Stimulated activated CD4-positive, alpha-beta T cell treated with anti-CD3 and anti-CD28 coated beads, Interleukin-15, amount 100 ng/mL, for 1 hour (primary cell): ENCODE measurements at places on chromosomes 11 and 22.

- no peak for DNase-seq
These were observed 200.2 kb upstream of the MTMR2 start for GRCh38 chr11:96124155-96124554.

DNA sequence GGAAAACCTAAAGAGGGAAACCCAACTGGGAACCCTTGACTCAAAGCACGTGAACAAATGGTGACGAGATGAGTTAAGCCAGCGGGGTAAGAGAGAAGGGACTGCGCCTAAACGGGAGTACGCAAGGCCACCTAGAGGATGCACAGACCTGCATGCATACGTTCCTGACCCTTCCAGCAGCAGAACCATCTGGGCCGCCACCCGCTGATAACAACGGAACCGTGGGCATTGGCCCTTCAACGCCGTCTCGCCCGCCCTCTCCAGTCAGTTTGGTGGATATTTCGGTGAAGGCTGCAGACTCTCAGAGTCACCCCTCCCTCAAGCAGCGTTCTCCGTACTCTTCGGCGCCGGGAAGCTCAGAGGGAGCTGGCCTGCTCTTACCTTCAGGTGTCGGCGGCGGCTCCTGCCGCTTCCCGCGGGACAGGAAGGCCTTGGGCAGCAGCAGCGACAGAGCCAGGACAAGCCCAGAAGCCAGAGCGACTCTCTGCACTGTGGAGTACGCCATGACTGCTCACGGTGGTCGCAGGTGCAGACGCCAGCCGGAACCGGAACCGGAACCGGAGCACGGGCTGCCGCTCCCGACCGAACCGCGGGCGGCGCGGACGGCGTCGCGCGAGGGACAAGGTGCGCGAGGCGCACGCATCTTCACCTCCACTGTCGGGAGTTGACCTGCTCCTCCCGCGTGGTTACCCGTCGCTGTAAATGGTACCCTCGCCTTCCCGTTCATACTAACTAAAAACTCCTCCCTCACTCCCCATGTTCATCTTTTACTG lies at the start of gene RIC3:
RIC3 (minus strand) TSS at position 541 of the 773 bp plus-strand sequence; CDS start at position 505, 36 bp downstream.
- DNase-seq = peak; percentile 21

DNA sequence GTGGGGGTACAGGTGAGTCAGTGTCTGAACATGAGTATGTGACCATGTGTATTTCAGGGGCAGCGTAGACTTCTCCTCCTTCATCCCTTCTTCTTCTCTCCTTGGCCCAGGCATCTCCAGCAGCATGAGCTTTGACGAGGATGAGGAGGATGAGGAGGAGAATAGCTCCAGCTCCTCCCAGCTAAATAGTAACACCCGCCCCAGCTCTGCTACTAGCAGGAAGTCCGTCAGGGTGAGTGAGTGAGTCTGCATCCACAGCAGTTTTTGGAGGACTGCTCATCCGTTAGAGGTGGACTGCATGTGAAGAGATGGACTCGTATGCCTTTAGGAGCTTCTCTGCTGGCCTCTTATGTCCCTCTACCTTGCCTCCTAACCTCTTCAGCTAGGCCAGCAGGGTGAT lies 15.6 kb downstream of the TUB start:
- no peak for DNase-seq

DNA sequence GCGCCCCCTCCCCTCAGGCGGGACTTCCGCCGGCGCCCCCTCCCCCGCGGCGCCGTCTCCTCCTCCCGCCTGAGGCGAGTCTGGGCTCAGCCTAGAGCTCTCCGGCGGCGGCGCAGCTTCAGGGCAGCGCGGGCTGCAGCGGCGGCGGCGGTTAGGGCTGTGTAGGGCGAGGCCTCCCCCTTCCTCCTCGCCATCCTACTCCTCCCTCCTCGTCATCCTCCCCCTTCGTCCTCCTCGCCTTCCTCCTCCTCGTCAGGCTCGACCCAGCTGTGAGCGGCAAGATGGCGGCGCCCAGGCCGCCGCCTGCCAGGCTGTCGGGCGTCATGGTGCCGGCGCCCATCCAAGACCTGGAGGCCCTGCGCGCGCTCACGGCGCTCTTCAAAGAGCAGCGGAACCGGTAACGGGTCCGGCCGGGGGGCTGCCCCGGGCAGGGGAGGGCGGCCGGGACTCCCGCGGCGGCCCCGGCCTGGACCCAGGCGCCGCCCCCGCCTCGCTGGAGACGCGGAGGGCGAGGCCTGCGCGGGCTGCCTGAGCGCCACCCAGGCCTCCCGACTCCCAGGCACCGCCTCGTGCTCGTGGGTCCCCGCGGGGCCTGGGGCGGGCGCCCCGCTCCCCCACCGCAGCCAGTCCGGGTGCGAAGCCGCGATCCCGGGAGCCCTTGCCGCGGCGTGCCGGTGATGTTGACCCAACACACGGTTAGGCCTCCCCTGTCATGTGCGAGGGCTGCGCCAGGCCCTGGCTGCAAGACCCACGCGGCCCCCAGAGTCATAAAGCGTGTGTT lies at the start of gene ATXN10:
ATXN10 (plus strand) TSS at position 52 of the 781 bp plus-strand sequence; CDS start at position 282, 230 bp downstream.
- DNase-seq = peak; percentile 30

DNA sequence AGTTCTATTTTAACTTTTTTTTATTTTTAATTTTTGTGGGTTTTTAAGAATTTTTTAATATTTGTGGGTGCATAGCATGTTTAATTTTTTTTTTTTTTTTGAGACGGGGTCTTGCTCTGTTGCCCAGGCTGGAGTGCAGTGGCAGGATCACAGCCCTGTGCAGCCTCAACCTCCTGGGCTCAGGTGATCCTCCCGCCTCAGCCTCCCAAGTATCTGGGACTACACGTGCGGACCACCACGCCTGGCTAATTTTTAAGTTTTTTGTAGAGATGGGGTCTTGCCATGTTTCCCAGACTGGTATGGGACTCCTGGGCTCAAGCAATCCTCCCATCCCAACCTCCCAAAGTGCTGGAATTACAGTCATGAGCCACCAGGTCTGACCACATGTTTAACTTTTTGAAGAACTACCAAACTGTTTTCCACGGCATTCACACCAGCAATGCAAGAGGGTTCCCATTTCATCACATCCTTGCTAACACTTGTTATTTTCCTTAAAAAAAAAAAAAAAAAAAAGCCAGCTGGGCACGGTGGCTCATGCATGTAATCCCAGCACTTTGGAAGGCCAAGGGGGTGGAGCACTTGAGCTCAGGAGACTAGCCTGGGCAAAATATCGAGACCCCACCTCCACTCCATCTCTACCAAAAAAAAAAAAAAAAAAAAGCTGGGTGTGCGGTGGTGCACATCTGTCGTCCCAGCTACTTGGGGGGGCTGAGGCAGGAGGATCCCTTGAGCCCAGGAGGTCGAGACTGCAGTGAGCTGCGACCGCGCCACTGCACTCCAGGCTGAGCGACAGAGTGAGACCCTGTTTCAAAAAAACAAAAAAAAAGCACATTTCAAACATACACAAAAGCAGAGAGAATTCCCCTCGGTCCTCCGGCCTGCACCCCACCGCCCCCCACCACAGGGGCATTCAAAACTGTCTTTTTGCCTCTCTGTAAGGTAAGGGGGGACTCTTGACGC lies 16.7 kb upstream of the TXNRD2 start:
- DNase-seq = no peak

- no peak for DNase-seq
These were observed 58.6 kb downstream of the UVRAG start for GRCh38 chr11:75873417-75874221.

GRCh38 chr11:68411501-68411991 lies 49.0 kb upstream of the PPP6R3 start:
- no peak for DNase-seq

DNA sequence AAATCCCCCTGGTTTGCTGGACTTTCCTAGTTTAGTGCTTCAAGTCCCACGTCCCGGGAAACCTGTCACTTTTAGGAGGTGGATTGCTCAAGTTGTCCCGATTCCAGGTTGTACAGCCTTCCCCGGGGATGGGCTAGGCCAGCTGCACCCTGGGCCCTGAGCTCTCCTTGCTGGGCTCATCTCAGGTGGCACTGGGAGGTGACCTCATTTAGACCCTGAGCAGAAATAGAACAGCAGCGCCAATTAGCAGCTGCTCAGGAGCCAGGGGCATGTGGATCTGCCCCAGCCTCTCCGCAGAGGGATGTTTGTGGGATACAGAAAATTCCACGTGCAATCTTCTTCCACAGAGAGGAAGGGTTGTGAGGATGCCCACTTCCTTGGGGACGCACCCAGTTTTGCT lies 9.6 kb upstream of the CERK start:
- DNase-seq = no peak

DNA sequence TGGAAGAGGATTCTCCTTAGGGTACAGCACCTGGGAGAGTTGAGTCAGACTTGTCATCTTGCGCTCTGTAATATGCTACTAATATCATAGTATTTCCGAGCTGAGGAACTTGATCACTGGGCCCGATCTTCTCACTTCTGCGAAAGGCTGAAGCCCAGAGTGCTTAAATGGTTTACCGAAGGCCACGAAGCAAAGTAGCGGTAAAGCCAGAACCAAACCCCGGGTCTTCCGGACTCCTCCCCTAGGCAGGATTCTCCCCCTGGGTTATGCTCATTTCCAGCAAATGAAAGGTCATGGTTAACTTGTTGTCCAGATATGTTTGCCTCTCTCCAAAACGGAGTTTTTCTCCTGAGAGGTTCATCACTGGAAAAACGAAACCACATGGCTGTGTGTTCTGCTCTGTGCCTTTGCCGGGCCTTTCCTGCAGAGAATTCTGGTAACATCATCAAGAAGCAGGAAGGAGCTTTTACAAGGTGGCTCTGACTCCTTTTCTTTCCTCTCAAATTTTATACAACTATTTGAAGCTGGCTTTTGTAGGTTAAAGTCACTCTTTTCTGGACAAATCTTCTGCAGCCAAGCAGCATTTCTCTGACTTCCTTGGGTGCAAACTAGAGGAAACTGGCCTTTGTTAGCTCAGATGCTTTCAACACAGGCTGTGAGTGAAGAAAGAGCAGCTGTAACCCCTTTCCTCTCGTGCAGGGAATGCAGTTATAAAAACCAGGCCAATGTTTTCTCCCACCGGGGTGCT lies 35.5 kb downstream of the UBASH3B start:
- no peak for DNase-seq

DNA sequence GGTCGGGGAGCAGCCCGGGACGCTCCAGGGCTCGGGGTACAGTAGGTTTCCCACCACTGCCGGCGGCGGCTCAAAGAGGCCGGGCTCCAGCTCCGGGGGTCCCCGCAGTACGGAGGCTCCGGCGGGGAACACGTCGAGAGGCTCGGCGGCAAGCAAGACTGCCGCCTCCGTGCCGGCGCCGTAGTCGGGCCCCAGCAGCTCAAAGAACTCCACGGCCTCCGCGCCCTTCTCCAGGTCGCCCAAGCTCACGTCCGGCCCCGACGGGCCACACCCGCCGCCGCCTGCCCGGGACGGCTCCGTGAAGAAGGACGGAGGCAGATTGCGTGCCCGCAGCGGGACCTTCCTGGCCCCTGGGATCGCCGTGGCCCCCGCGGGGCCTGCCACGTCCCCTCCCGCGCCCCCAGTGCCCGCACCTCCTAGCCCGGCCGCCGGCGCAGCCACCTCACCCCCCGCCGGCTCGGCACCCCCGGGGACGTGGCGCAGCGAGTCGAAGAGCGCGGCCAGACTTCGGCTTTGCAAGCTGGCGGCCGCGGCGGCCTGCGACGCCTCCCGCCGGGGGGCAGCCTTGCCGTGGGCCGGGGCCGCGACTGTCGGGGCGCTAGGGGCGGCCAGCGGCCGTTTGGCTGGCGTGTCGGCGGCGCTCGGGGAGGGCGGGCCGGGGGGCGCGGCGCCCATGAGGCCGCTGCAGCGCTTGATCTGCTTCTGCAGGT lies 775 bp downstream of the FAM181B start:
- DNase-seq = no peak

GRCh38 chr11:14906993-14907392 lies 15.0 kb upstream of the CYP2R1 start:
- no peak for DNase-seq

DNA sequence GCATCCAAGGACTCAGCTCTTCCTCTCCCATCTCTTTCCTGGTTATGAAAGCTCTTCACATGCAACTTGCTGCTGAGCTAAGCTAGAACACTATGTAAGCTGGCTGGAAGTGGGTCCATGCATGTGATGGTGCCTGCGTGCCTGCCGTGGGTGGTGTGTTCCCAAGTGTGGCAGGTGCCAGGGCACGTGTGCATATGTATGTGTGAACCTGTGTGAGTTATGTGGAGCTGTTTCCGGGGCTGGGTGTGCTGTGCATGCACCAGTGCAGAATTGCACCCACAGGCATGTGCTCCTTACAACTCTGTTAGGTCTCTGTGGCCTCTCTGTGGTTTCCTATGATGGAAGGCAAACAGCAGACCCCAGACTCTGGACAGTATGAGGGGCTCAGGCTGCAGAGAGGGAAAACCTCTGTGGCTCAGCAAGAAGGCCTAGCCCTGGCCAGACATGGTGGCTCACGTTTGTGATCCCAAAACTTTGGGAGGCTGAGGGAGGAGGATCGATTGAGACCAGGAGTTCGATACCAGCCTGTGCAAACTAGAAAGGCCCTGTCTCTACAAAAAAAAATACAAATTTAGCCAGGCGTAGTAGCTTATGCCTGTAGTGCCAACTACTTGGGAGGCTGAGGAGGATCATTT lies 4.1 kb upstream of the P2RY6 start:
- DNase-seq = no peak

DNA sequence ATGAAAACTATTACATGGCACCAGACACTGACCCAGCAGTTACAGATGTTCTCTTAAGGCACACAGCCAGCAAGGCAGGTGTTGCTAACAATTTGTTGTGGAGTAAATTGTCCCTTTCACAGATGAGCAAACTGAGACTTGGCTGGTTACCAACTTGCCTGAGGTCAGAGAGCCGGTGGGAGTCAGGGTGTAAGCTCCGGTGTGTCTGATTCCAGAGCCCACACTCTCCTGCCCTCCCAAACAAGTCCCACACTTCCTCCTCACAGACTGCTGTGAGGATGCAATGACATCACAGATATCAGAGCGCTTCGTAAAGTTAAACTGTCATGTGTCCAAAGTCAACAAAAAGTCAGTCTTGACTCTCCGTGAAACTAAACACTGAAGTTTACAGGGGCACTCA lies 12.5 kb downstream of the GDPD5 start:
- DNase-seq = no peak

DNA sequence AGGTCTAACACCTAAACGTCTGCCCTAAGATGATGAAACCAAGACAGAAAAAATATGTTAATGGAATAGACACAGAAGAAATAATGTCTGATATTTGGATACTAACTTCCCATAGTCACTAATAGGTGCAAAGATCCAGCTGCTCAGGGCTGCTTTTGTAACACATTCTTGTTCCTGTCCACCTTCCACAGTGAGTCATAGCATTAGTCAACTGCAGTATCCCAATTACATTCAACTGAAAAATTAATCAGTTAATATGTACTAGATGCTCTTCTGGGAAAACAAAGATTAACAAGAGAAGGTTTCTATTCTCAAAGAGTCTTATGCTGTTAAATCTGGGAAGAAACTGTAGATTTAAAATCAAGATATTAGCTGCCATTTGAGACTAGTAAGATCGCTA lies 47.6 kb downstream of the HEPHL1 start:
- DNase-seq = no peak

DNA sequence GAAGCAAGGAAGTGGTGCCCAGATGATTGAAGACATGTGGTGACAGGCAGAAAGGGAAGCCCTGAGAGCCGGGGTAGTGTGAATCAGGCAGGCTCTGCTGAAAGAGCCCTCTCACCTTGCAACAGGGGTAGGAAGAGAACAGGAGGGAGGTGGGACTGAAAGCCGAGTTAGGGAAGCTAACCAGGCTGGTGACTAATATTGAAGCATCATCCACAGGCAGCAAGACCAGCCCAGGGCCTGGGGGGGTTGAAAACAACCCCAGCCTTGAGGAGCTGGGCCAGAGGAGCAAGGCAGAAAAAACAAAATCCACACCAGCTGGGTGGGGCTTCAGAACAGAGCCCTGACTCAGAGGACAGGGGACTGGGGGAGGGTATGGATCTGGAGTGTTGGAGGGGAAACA lies 35.0 kb upstream of the CRTAM start:
- DNase-seq = no peak

- DNase-seq = no peak
These were observed 86.6 kb downstream of the MAML2 start for GRCh38 chr11:96256215-96257011.

GRCh38 chr11:113724778-113725177 lies 18.7 kb upstream of the TMPRSS5 start:
- no peak for DNase-seq
